ENCODE measurements at places on chromosomes 4 and X.

- no peak for DNase-seq
These were observed 18.1 kb upstream of the ZXDB start for GRCh38 chrX:57573754-57574153.

DNA sequence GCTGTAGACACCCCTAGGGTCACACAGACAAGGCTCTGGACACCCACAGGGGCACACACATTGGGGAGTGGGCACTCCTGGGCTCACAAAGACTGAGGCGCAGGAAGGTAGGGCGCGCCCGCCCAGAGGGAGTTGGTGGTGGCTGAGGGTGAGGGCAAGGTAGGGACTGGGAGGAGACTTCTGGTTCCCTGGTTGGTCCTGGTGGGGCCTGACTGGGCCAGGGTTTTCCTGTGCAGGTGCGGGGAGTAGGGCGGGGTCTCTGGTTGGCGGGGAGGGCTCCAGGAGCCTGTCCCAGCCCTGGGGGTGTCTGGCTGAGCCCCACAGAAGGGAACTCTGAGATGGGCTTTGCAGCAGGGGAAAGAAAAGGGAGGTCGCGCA, 6.7 kb upstream of the WAS start:
- peak; percentile 49 for DNase-seq

DNA sequence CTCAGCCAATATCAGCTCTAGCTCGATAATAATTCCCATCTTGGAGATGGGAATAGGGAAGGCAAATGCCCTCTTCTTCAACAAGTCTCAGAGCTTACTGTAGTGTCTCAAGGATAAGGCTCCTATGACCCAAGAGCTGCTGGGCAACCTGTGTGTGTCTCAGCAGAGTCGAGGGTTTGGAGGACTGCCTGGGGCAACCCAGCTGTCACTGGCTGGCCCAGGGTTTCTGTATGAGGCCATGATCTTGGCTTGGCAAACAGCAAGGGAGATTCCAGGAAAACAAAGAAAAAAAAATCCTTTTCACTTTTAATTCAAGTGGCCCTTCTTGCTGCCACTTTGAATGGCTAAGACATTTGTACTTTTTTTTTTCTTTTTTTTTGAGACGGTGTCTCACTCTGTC, 34.4 kb downstream of the TMSB4X start:
- no peak for DNase-seq

- DNase-seq, result no peak
These were observed 92.3 kb downstream of the DIAPH2 start for GRCh38 chrX:96776966-96777365.

DNA sequence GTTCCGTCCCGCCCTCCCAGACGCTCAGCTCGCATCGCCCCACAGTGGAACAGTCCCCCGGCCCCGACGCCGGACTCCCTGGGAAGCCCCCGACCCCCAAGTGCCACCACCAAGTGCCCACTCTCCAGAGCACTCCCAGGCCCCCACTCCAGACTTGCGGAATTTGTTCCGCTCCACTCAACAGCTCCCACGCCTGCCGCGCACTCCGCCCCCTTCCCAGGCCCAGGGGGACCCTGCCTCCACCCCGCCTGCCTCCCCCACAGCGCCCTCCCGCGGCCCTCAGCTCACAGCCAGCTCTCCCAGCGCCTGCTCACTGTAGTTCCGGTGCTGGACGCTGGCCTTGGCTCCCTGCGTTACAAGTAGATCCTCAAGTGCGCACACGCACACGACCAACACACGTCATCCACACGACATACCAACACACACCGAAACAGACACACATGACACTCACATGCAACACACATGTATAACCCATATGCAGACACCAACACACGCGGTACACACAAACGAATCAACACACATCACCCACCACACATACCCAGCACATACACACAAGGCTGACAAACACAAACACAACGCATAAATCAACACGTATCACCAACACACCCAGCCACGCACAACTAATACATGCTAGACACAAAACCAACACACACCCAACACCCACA, 8.0 kb downstream of the MSX1 start:
- no peak for DNase-seq
